A549 treated with CpdA at 1 μM for 4 hours (cell line): ENCODE measurements at places on chromosomes 16 and 17. TPM values are rescaled to one million over a fixed set of nuclear protein-coding genes. Genes with fewer than 3 reads are reported as not detected.

Gene TBC1D28
- total RNA-seq: not detected in 5 replicates

Gene ATP1B2
- 0.16 to 0.33 TPM (median 0.26 TPM) in 4 of 5 replicates, not detected in the other for total RNA-seq

Gene FA2H
- 34.7 to 45.6 TPM (median 38.1 TPM) in 5 replicates for total RNA-seq

Gene GSG1L2
- total RNA-seq: not detected in 5 replicates

Gene KRTAP3-2
- total RNA-seq: 0.16 to 0.35 TPM (median 0.30 TPM) in 3 of 5 replicates, not detected in the others

Gene EZH1
- 8.1 to 12.6 TPM (median 11.6 TPM) in 5 replicates for total RNA-seq

Gene HAS3
- total RNA-seq: 31.6 to 47.6 TPM (median 42.9 TPM) in 5 replicates

Gene ORC6
- 44.1 to 57.6 TPM (median 45.5 TPM) in 5 replicates for total RNA-seq
